Midbrain (tissue), 1 donor: ENCODE measurements at places on chromosomes 11 and 22.
A peak's percentile ranks its signal among the peaks of the same experiment; 100 is the strongest.

DNA sequence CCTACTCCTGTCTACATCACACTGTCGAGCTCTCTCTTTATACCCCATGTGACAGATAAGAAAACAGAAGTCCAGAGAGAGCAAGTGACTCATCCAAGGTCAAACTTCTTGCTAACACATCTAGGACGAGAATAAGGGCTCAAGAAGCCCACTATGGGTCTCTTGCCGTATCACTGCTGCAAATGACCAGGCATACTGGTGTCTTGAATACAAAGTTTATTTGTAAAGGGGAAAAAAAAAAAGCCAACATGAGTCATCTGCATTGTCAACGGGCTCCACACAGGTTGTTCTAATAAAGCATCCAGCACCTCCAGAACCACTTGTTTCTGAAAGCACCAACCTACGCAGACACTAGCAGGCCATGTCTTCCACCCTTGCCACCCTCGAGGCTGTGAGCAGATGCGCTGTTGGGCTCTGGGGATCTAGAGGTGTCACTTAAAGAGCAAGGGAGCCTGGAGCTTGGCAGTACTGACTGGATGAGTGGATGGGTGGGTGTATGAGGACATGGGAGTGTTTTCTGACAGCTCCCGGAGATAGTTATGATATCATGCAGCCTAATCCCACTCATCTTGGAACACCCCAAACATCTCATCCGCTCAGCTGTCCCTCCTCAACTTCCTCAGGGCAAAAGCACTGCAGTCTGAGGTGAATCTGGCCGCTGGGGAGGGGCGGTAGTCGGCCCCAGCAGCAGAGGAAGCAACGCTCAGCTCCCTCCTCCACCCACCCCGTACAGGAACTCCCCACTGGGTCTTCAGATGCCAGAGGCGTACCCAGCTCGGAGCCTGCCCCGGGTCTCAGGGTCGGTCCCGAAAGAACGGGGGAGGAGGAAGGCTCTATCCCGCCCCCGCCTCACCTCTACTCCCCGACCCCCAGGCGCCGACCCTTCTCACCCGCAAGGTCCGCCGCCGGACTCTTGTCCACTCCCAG lies 1.0 kb downstream of the SMCO4 start:
- DNase-seq: peak; percentile 27

GRCh38 chr22:37241351-37242142 lies 2.5 kb downstream of the RAC2 start:
- DNase-seq: no peak

- peak; percentile 18 for DNase-seq
Observed at GRCh38 chr22:43945632-43946383, 9.4 kb upstream of the SAMM50 start.

DNA sequence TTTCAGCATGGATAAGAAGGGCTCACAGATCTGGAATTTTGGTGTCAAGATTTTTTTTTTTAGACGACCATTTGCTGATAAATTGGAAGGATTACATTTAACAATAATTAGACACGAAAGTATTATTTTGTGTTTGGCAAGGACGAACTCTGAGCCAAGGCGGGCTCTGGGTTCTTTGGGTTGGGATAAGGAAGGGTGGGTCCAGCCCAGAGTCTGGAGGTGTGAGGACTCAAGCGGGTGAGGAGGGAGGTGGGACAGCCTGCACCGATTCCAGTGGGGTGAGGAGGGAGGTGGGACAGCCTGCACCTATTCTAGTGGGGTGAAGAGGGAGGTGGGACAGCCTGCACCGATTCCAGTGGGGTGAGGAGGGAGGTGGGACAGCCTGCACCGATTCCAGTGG lies 4.1 kb downstream of the B3GAT1 start:
- DNase-seq: no peak

- no peak for DNase-seq
Observed at GRCh38 chr11:122517403-122518379, 137.8 kb upstream of the UBASH3B start.

DNA sequence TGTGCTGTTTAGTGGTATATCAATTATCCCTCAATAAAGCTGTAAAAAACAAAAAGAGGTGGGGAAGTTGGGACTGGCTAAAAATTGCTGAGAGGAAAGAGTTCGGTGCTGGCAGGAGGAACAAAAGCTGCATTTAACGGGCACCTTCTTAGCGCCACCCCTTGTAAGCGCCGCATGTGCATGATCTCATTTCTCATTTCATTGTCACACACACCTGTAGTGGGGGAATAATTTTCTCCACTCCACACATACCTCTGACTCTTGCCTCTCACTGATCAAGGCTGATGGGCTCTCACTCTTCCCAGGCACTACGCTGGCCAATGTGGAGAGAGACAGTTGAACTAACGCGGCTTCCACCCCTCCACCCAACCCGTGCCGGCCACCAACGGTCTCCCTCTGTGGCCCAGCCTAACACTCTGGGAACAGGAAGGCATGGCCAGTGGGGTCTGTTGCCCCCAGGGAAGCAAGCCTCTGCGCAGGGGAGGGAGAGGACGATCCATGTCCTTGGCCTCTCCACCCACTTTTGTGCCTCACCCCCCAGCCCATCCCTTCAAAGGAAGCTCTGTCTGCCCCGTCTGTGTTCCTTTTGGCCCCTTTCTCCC lies 186.7 kb upstream of the SYT13 start:
- no peak for DNase-seq
